Suprapubic skin (tissue), 4 donors: ENCODE measurements at places on chromosomes 2 and 18. TPM values are rescaled to one million over a fixed set of nuclear protein-coding genes. Genes with fewer than 3 reads are reported as not detected.

DNA sequence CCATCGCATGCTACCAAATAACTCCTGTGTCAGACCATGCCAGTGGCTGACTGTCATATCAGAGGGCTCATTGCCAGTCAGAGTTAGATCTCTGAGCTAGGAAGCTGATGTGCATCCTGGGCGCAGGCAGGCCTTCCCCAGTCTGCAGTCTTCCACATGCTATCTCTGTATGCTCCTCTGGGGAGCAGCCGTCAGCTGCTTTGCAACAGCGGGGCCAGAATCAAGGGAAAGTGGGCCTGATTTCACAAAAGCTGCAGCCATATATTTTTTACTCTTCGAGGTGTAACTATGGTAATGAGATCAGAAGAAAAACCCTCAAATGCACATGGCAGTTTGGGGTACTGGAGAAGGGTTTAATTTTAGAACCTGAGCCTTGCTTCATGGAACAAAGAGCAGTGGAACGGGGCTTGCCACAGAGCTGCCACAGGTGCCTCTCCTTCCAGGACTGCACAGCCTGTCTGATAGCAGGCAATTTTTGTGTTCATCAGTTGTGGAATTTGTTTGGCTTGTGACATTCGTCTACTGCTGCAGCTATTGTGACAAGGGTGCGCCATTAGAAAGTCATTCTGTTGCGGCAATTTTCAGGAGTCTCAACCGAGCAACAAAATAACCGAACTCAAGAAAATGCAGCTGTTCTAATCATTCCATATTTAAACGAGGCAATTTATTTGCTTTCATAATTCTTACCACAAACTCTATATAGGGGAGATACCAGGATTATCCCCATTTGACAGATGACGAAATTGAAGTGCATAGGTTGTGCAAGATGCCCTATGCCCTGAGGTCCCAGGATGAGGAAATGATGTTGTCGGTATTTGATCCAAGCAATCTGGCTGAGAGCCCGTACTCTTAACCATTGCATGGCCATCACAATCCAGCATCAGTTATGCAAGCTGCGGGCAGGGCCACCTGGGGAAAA, 109.6 kb upstream of the CYRIA start:
- no peak for DNase-seq
- no peak overlapping the region for H3K27ac ChIP-seq
- H3K36me3 ChIP-seq, result no peaks in the 10 kb centered on the region
- H3K4me3 ChIP-seq, result no peak overlapping the region
- no peaks in the 10 kb centered on the region for H3K27me3 ChIP-seq

GRCh38 chr2:162261032-162261945, 18.0 kb upstream of the FAP start:
- peak; percentile 77 for DNase-seq
- no peaks in the 10 kb centered on the region for H3K27me3 ChIP-seq
- H3K4me3 ChIP-seq, result no peak overlapping the region

DNA sequence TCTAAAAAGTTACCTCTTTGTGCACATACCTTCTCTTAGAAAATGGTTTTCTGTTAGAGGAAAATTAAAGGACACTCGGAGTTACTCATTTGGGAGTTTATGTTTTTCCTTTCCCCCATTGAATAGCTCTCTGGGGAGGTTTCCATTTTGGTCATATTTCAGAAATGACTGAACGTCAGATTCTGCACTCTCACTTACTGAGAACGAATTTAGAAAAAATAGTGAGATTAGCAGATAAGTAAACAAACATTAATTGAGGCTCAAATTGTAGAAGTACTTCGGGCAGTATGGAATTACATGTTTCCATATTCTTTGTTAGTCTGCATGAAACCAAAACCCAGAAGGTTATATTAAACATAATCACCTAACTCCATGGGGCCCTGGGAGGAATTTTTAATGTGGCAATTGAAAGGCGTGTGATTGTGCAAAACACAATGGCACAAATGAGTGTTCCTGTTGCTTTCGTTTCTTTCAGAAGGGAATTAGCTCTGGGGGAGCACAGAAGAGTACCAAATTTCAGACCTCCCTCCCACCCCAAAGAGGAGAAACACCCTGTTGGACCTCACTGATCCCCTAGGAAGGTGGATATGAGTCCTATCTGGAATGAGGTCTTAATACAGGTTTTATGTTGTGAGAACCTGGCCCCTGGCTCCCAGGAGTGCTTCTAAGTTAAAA, 212.3 kb downstream of the BCL2 start:
- H3K36me3 ChIP-seq, result no peaks in the 10 kb centered on the region
- H3K4me3 ChIP-seq, result no peak overlapping the region
- peaks cover 7% of the 10 kb centered on the region for H3K4me1 ChIP-seq
- DNase-seq, result no peak
- no peaks in the 10 kb centered on the region for H3K27me3 ChIP-seq
- H3K27ac ChIP-seq, result no peak overlapping the region

DNA sequence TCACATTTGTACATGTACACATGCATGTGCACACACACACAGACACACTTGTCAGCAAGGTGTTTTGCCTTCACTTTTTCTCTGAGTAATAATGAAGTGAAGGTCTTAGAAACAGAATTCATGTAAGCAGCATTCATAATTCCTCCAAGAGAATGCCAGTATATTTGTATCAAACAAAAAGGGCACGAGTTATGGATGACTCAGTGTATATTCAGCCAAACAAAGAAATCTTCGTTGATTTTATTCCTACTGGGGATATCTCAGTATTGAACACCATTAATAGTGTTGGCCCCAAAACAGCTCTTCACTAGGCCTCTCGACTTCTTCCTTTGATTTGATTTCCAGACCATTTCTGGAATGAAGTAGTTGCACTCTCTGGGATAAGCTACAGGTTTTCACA, 125.3 kb downstream of the PIK3C3 start:
- peaks cover 37% of the 10 kb centered on the region for H3K36me3 ChIP-seq
- no peak overlapping the region for H3K4me3 ChIP-seq
- DNase-seq, result no peak
- H3K4me1 ChIP-seq, result no peaks in the 10 kb centered on the region
- no peak overlapping the region for H3K27ac ChIP-seq

GRCh38 chr2:3356799-3357198, 20.8 kb downstream of the EIPR1 start:
- H3K27me3 ChIP-seq, result no peaks in the 10 kb centered on the region
- no peaks in the 10 kb centered on the region for H3K4me1 ChIP-seq
- no peak for DNase-seq
- H3K27ac ChIP-seq, result no peak overlapping the region

GRCh38 chr2:233967164-233967563, 50.0 kb downstream of the TRPM8 start:
- H3K4me3 ChIP-seq, result no peak overlapping the region
- H3K4me1 ChIP-seq, result no peaks in the 10 kb centered on the region
- H3K36me3 ChIP-seq, result no peaks in the 10 kb centered on the region
- no peak for DNase-seq
- H3K27ac ChIP-seq, result no peak overlapping the region
- no peaks in the 10 kb centered on the region for H3K27me3 ChIP-seq

DNA sequence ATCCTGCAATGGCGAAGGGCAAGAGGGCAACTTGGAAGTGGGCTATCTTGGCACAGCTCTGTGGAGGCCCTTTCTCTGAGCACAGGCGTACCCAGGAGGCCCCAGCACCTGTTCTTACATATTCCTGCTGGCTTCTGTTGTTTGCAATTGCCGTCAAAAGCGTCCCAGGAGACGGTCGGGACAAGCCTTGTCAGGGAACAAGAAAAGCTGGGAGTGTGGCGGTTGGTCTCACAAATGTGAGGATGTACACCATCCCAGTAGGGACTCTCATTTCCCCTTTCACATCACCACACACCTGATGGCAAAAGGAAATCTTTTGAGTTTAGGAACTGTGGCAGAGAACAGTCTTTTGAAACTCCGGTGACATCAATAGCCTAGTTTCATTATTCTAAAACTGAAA, 94.7 kb upstream of the EFEMP1 start:
- no peaks in the 10 kb centered on the region for H3K27me3 ChIP-seq
- H3K36me3 ChIP-seq, result no peaks in the 10 kb centered on the region
- no peak overlapping the region for H3K4me3 ChIP-seq
- H3K27ac ChIP-seq, result no peak overlapping the region
- no peaks in the 10 kb centered on the region for H3K4me1 ChIP-seq
- DNase-seq, result no peak

DNA sequence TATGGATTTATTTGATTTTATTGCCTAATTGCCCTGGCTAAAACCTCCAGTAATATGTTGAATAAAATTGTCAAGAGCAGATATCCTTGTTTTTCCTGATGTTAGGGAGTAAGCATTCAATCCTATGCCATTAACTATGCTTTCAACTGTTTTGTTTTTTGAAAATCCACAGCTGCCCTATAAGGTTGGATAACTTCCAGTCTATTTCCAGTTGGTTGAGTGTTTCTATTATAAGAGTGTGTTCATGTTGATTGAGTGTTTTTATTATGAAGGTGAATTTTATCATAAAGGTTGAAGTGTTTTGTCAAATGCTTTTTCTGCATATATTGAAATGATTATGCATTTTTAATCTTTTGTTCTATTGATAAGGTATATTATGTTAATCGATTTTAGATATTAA, 149.9 kb upstream of the SCN7A start:
- no peak overlapping the region for H3K27ac ChIP-seq
- no peaks in the 10 kb centered on the region for H3K4me1 ChIP-seq
- no peaks in the 10 kb centered on the region for H3K36me3 ChIP-seq
- DNase-seq, result no peak
- H3K27me3 ChIP-seq, result no peaks in the 10 kb centered on the region

DNA sequence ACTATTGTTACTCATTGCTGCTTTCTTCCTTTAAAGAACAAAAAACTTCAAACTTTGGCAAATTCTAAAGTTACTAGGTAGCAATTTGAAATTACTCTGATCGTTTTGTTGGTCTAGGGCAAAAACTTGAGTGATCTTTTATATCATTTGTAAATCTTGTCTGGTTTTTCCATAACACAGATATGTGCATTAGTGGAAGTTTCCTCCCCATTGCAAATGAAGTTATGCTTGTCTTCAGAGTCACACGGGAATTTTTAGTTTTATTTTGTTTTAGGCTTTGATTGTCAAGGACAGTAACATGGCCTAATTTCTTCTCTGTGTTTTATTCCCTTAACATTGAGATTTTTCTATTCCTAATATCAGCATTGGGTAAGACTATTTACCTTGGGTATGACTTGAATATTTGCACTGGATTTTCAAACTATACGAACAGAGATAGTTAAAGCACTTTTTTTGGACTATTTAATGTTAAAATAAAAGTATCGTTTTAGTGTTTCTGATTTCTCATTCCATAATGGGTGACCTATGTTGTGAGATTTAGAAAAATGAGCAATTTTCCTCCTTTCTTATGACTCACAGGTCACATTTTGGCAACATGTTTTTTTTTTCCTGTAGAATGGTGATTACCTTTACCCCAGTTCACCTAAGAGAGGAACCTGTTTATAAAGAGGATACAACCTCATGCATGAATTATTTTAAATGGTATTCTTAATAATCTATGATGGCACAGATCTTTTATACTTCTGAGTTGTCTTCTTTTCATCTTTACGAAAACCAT, 65.0 kb downstream of the BABAM2 start:
- DNase-seq, result no peak
- H3K36me3 ChIP-seq, result no peaks in the 10 kb centered on the region
- peaks cover 56% of the 10 kb centered on the region for H3K4me1 ChIP-seq
- H3K27ac ChIP-seq, result peak overlapping the region; percentile 66
- H3K27me3 ChIP-seq, result no peaks in the 10 kb centered on the region

DNA sequence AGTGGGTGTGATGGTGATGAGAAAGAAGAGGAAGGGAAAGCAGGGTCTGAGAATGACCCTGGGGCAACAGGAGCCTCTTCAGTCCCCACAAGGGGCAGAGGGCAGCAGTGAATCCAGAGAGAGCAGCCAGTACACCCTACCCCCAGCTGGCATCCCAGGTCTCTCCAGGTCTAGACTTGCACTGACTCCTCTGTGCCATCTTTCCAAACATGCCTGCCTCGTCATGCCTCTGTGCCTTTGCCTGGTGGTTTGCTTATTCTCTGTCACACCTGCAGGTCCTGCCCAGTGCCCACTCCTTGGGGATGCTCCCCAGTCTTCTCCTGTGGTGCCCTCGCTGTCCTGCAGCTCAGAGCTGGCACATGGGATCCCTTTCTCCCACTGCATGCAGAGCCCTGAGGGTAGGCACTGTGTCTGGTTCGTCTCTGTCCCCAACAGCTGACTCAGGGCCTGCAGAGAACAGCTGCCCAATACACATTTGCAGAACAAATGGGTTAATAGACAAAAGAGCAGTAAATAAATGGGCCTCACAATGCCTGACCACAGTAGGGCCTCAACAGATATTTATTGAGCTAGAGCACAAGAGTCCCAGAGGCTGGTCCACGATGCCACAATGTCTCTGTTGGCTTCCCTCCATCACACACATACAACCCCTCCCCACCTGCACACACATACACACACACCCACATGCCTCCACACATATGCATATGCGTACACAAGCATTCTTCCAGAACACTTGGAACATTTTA, 89.8 kb downstream of the HS1BP3 start:
- no peaks in the 10 kb centered on the region for H3K36me3 ChIP-seq
- no peaks in the 10 kb centered on the region for H3K27me3 ChIP-seq
- peaks cover 54% of the 10 kb centered on the region for H3K4me1 ChIP-seq
- DNase-seq, result no peak
- no peak overlapping the region for H3K4me3 ChIP-seq
- H3K27ac ChIP-seq, result no peak overlapping the region

DNA sequence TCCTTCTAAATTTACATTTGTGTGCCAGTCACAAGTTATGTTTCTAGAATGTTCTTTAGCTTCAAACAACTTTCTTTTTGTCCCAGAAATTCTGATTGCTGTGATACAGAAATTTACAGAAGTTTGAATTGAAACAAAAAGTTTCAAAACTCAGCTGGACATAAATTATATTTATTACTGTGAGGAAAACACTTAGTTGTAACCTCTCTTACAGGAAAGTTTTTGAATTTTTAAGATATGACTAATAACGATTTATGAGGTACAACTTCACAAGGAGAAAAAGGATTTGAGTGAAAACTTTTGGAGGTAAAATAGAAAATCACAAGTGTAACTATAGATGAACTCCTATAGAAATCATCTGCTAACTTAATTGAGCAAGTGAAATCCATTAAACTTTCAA, 205.3 kb downstream of the TMEM247 start:
- no peak overlapping the region for H3K4me3 ChIP-seq
- no peaks in the 10 kb centered on the region for H3K4me1 ChIP-seq
- no peaks in the 10 kb centered on the region for H3K36me3 ChIP-seq
- no peaks in the 10 kb centered on the region for H3K27me3 ChIP-seq

- DNase-seq, result no peak
- no peaks in the 10 kb centered on the region for H3K36me3 ChIP-seq
- peaks cover 6% of the 10 kb centered on the region for H3K27me3 ChIP-seq
- no peak overlapping the region for H3K4me3 ChIP-seq
Measured at GRCh38 chr2:72846171-72847095, 20.6 kb upstream of the EXOC6B start.

DNA sequence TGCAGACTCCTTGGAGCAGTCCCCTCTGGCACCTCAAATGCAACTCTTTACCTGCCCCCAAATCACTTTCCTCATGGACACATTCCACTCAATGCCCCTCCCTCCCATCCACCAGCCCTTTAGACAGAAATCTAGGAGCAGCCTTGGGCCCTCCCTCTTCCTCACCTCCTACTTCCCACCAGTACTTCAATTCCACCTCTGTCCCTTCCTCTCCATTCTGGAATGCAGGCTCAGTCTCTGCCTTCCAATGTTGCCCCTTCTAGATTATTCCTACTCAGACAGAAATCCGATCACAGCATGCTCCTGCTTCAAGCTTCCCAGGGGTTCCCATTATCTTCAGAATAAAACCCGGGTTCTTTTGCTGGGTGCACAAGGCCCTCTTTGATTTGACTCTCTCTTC, 62.1 kb downstream of the MTHFD2 start:
- no peak for DNase-seq
- no peaks in the 10 kb centered on the region for H3K4me1 ChIP-seq
- H3K4me3 ChIP-seq, result no peak overlapping the region
- H3K27ac ChIP-seq, result no peak overlapping the region
- H3K27me3 ChIP-seq, result no peaks in the 10 kb centered on the region

Gene PRSS56
- not detected for total RNA-seq

Gene MARCHF4
- not detected for total RNA-seq

Gene TTC31
- total RNA-seq, result 45.5 TPM
